ENCODE measurements at places on chromosomes 16 and 17.

GRCh38 chr16:14278749-14279148 lies 207.6 kb downstream of the MRTFB start:
- DNase-seq = no peak

DNA sequence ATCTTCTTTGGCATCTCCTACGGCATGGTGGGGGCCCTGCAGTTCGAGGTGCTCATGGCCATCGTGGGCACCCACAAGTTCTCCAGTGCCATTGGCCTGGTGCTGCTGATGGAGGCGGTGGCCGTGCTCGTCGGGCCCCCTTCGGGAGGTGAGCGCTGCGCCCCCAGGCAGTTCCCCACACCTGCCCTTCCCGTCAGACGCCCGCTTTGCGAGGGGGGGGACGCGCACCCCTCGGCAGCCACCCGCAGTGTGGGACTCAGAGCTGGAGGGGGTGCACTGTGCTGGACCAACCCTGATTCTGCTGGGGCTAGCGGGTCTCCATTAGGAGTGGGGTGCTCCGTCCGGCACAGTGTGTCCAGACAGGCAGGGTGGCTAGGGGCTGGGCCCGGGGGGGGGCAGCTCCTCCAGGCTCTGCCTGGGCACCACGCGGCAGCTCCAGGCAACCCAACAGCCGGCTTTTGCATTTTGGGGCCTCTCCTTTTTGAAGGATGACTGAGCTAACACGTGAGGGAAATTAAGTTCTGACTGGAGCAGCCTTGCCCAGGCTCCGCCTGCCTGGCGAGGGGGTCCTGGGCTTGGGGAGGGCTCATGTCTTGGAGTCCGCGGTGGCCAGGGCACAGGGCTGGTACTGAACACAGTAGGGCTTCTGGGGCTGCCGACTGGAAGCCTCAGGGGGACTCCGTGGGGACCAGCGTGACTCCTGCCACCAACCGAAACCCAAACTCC lies 9.1 kb downstream of the SLC16A3 start:
- DNase-seq = no peak

- DNase-seq = no peak
Measured at GRCh38 chr17:72826602-72827001, 265.9 kb downstream of the SLC39A11 start.

- DNase-seq = no peak
Measured at GRCh38 chr16:35750157-35750689, 2290.8 kb downstream of the TP53TG3F start.

- no peak for DNase-seq
Measured at GRCh38 chr17:7315570-7316235, 543 bp upstream of the GPS2 start.
